CD8-positive, alpha-beta memory T cell (primary cell): ENCODE measurements at places on chromosomes 16 and 17. TPM values are rescaled to one million over a fixed set of nuclear protein-coding genes. Genes with fewer than 3 reads are reported as not detected.

DNA sequence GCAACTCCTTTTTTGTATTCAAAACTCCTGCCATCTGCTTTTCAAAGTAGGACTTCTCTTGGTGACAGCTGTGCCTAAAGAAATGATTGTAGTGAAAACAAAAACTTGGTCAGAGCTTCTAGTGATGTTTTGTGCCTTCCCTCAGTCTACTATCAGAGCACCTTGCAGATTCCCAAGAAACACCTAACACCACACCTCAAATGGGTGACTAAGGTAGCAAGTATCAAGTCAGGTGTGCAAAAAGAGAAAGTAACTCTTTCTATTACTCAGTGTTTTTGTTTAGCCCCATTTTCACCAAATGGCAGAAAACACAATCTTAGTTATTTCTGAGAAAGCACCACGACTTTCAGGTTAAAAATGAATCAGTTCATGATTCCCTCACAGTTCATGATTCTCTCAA is 2.0 kb upstream of the PMFBP1 start:
- no peak overlapping the region for H3K27ac ChIP-seq
- no peaks in the 10 kb centered on the region for H3K36me3 ChIP-seq
- no peak overlapping the region for H3K4me3 ChIP-seq

GRCh38 chr17:69581061-69581961 is 166.8 kb downstream of the MAP2K6 start:
- H3K27me3 ChIP-seq, result no peaks in the 10 kb centered on the region
- H3K4me3 ChIP-seq, result peak overlapping the region; percentile 45
- no peaks in the 10 kb centered on the region for H3K36me3 ChIP-seq

DNA sequence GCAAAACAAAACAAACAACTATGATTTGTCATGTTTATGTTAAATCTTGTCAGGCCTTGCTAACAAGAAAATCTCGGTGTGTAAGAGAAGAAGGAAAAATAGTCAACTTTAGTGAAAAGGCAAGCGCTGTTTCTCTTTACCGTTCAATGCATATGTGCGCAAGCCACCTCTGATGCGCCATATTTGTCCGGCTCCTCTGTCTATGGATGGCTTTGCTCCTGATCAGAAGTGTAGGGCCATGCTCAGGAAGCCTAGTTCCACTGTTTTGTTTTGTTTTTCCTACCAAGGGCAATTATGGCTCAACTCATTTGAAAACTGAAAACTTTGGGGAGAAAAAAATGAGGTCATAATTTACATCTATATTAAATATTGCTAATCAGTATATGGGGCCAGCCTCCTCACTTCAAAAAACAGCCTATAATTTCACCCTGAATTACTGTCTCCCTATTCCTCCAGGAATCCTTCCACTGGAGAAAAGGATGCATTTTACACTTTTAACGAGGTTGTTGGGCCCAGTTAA is 4.5 kb downstream of the MAF start:
- no peaks in the 10 kb centered on the region for H3K27me3 ChIP-seq
- H3K27ac ChIP-seq, result no peak overlapping the region
- H3K4me1 ChIP-seq, result peaks cover 15% of the 10 kb centered on the region
- no peaks in the 10 kb centered on the region for H3K36me3 ChIP-seq

DNA sequence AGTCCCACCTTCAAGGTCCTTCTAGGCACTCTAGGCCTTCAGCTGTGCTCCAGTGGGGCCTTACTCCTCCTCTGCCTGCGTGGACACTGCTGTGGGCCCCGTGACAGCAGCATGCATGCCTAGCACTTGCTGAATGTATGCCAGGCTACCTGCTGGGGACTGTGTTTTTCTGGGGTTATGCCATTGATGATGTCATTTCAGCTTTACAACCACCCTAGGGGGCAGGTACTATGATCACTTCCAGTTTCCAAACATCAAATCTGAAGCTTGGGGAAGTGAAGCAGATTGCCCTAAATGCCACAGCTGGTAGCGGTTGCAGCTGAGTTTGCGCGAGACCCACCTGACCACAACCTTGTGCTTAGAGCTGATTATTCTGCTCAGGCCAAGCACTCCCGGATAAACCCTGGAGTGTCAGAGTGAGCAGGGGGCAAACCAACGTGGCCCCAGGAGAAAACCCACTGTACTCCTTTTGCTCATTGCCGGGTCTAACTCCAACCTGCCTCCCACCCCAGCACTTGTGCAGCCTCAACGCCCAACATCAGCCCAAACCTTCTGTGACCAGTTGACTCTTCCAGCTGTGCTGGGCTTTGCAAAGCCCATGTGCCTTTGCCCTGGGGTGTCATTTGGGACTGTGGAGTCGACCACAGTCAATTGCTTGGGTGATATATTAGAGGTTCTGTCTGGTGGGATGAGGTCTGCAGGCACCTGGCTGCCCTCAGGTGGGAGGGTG is 168.4 kb downstream of the ENGASE start:
- no peak overlapping the region for H3K4me3 ChIP-seq
- H3K27me3 ChIP-seq, result no peaks in the 10 kb centered on the region
- H3K4me1 ChIP-seq, result no peaks in the 10 kb centered on the region
- no peaks in the 10 kb centered on the region for H3K36me3 ChIP-seq
- no peak overlapping the region for H3K27ac ChIP-seq

DNA sequence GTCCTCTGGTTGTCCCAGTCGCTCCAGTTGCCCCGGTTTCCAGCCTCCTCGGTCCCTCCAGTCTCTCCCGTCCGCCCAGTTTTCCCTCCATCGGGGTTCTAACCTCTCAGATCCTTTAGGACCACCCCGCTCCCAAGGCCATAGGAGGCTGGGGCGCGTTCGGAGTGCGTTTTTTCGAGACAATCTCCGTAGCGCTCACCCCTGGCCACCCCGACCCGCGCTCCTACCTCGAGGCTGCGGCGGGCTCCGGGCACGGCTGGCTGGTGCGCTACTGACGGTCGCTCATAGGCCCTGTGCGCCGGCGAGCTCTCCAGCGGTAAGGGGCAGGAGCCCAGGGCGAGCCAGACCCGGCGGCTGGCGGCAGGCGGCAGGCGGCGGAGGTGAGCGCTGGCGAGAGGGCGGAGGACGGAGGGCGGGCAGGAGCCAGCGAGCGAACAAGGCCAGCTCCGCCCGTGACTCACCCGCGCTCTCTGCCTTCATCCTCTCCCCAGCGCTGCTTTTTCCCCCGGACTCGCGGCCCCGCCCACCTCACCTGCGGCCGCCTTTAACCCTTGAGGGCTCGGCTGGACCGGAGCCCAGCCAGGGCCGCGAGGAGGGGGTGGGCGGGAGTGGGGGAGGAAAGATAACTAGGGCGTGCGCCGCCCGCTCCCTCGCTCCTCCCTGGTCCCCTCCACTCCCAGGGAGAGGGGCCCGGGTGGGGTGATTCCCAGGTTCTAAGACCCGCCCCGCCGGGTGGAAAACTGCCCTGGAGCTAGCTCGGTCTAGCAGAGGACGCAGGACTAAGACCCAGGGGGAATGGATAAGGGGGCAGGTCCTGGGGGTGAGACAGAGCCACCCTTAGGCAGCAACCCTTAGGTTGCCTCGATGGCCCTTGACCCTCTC is at the start of gene SP6:
TSS of gene SP6 (minus strand) at position 472 of the 882 bp plus-strand sequence. CDS start 2,734 bp downstream, outside the sequence.
- H3K27me3 ChIP-seq, result peaks cover 68% of the 10 kb centered on the region
- peak within 1 kb of the TSS; percentile 43 for H3K4me3 ChIP-seq
- peak; percentile 35 for DNase-seq
- peak within 1 kb of the TSS; percentile 51 for H3K27ac ChIP-seq
- peaks cover 30% of the 10 kb centered on the region for H3K4me1 ChIP-seq
- H3K36me3 ChIP-seq, result no peaks in the 10 kb centered on the region

Gene SOX15
- 0.29 TPM for total RNA-seq

Gene C16orf74
- 1.1 TPM for total RNA-seq
